ENCODE measurements at places on chromosomes 3 and 15. TPM values are rescaled to one million over a fixed set of nuclear protein-coding genes. Genes with fewer than 3 reads are reported as not detected.

Gene XCR1
- polyA plus RNA-seq, result 0.34 TPM

Gene ZKSCAN7
- 0.56 TPM for polyA plus RNA-seq

Gene SLC2A2
- polyA plus RNA-seq, result not detected

Gene LINGO1
- polyA plus RNA-seq, result 0.25 TPM

Measured in esophagus (tissue), 2 donors.